ENCODE measurements at places on chromosomes 3 and 15. TPM values are rescaled to one million over a fixed set of nuclear protein-coding genes. Genes with fewer than 3 reads are reported as not detected.

The SAMD7 gene
- not detected for total RNA-seq

The PIERCE2 gene
- total RNA-seq = 1.2 TPM

The WDR93 gene
- total RNA-seq = 2.3 TPM

The SCG3 gene
- total RNA-seq = 0.67 TPM

The ADAMTS17 gene
- total RNA-seq = 5.7 TPM

The GOLGA6L25 gene
- not detected for total RNA-seq

The CORO2B gene
- total RNA-seq = 9.6 TPM

The ROBO1 gene
- 18.4 TPM for total RNA-seq

The RBP2 gene
- total RNA-seq = not detected

The CYP1A2 gene
- total RNA-seq = 3.0 TPM

The AMT gene
- 3.5 TPM for total RNA-seq

The MYLK gene
- 28.9 TPM for total RNA-seq

The SCAANT1 gene
- not detected for total RNA-seq

The IQCF5 gene
- total RNA-seq = not detected

The TMEM207 gene
- not detected for total RNA-seq

The CD200 gene
- 15.2 TPM for total RNA-seq

The LRRC15 gene
- 1.3 TPM for total RNA-seq

The EPM2AIP1 gene
- 25.3 TPM for total RNA-seq

The NMNAT3 gene
- total RNA-seq = 10.3 TPM

The TM6SF1 gene
- 19.9 TPM for total RNA-seq

The B3GNT5 gene
- 8.9 TPM for total RNA-seq

The SLC24A5 gene
- total RNA-seq = not detected

The RLBP1 gene
- not detected for total RNA-seq

The TICRR gene
- total RNA-seq = not detected

The C3orf85 gene
- total RNA-seq = not detected

The ACP3 gene
- total RNA-seq = 9.7 TPM

The FBXW12 gene
- not detected for total RNA-seq

The KLHL18 gene
- total RNA-seq = 25.2 TPM

The GOLGA8K gene
- 0.83 TPM for total RNA-seq

The CD96 gene
- 3.8 TPM for total RNA-seq

The TEX264 gene
- 74.3 TPM for total RNA-seq

The IL5RA gene
- total RNA-seq = 1.6 TPM

The VGLL3 gene
- total RNA-seq = 18.7 TPM

The CSNK1G1 gene
- 22.1 TPM for total RNA-seq

The ATP8B4 gene
- total RNA-seq = 7.4 TPM

The SYNM gene
- 24.2 TPM for total RNA-seq

The ARPIN gene
- 25.5 TPM for total RNA-seq

The GATM gene
- 45.6 TPM for total RNA-seq

The SIDT1 gene
- 2.6 TPM for total RNA-seq

The C15orf62 gene
- total RNA-seq = 0.13 TPM

The C3orf18 gene
- total RNA-seq = 20.4 TPM

The MEIS2 gene
- 28.4 TPM for total RNA-seq

The CD200R1 gene
- 0.98 TPM for total RNA-seq

The THPO gene
- not detected for total RNA-seq

The CEP19 gene
- total RNA-seq = 4.0 TPM

The GREM1 gene
- total RNA-seq = not detected

The GOLGA8T gene
- 1.3 TPM for total RNA-seq

The HHLA2 gene
- not detected for total RNA-seq

The SNTN gene
- not detected for total RNA-seq

The LCTL gene
- total RNA-seq = not detected

The TLE3 gene
- 275 TPM for total RNA-seq

The ROPN1 gene
- 0.54 TPM for total RNA-seq

The CYFIP1 gene
- 134 TPM for total RNA-seq

The OR4M2 gene
- not detected for total RNA-seq

Measured in thyroid gland (tissue), 4 donors.